ENCODE measurements at places on chromosomes 16 and 17.

DNA sequence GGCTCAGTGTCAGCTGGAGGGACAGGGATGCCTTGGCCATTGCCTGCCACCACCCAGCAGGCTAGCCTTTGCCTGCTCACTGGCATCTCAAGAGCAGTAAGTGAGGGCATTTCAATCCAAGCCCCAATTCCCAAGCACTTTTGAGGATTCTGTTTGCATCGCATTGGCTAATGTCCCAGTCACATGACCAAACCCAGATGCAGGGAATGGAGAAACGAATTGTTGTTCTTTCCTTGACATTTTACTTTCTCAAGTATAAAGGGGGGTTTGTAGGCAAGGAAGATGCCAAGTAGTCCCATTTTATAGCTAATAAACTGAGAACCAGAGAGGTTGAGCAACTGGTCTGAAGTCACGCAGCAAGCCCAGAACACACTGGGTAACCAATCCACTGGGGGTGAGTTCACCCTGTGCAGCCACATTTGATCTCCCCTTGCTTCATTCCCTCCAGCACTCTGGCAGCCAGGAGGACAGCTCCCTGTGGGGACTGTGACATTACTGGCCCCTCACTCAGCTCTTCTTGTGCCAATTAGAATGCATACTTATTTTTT is 193.8 kb upstream of the CACNG3 start:
- no peak for DNase-seq

DNA sequence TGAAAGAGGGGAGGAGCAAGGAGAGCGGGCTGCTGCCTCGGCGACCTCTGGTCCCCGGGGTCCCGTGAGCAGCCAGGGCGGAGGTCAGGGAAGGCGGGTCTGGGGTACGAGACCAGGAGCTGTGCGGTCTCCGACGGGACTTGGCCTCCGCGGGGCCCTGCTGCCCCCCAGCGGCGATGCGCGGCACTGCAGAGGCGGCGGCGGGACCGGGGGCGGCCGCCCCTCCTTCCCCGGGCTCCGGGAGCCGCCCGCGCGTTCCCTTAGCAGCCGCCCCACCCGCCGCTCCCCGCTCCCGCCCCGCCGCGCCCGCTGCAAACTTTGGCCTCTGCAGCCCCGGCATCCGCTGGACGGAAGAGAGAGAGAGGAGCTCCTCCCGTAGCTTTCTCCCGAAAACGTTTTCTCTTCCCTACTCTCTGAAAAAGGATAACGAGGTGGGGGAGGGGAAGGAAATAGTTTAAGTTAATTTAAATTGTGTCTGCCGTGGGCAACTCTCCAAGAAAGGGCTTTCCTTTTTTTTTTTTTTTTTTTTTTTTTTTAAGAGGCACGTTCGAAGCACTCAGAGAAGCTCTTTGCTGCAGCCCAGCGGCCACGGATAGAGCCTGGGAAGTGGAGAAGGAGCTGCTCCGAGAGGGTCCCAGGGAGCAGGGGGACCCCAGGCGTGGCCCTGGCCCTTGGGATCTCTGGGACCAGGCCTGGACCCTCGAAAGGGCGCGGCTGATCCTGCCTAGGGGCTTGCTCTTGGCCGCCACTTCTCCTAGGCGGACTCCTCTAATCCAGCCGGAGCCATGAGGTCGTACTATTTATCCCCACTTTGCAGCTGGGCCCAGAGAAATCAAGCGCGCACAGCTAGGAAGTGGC is 43.2 kb downstream of the C16orf82 start:
- DNase-seq, result peak; percentile 89

DNA sequence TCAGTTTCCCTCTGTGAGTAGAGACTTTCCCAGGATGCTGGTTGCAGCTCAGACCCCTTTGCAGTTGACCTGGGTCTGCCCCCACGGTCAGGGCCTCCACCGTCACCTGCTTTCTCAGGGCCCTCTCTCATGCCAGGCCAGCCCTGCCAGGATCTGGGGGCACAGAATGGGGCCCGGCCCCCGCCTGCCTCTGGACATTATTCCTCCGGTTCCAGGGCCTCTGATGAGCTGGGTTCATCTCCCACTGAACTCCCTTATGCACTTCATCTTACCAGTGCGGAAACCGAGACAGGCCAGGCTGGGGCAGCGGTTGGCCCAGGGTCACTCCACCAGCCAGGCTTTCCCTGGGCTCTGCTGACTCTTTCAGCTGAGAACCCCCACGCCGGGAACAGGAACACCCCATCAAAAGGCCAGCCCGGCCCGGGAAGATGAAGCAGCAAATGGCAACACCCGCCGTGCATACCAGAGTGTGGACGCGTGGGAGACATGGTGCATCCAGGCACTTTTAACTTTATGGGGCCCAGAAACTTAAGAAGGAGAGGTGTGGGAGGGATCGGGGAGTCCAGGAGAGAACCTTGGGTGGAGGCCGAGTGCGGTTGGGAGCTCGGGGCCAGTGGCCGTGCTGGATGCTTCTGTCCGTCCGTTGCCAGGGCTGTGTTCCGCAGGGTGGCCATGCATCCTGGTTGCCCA is 19.9 kb downstream of the ZNF469 start:
- no peak for DNase-seq

- DNase-seq, result no peak
Measured at GRCh38 chr17:82225368-82226029, 3.3 kb upstream of the SLC16A3 start.

DNA sequence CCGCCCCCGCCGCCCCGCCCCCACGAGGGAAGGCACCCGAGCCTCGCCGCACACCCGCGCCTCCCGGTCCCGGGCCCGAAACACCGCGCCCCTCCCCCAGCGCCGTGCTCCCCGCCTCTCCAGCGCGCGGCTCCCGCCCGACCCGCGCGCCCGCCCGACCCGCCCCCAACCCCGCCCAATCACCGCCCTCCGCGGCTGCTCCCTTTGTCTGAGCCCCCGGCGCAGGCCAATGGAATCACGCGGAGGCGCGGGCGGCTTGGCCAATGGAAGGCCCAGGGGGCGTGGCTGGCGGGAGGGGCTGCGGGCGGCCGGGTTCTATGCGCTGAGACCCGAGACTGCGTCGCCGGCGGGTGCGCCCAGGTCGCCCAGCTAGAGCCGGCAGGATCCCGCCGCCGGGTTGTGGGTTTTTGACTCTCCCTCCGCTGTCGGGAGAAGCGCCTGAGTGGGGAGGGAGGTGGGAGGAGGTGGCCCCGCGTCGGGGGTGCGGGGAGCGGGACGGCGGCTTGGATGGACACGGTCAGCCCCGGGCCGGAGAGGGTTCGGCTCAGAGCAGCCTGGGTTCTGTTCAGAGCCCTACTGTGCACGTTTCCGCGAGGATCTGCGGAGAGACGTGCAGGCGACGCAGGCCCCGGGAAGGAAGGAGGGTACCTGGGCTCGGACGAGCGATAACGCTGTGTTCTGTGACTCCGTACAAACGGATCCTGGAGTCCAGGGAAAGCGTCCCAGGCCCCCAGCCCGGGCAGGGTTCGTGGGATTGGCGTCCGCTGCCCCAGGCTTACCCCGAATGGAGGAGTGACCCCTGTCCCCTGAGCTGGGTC is 49.0 kb upstream of the BAHCC1 start:
- peak; percentile 97 for DNase-seq

DNA sequence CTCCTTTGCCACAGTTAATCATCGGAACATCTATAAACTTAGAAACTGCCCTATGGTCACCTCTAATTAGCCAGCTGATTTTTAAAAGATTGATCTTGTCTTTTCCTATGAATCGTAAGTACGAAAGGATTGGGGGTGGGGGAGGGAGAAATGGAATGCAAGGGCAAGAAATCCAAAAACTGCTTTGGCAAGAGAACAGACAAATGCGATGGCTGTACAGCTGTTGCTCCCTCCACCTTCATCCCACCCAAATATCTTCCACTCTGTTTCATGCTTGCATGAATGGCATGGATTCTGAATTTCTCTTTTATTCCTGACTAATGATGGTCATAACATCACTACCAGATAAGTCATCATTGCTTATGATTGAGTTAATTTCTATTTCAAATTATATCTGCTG is 165.7 kb downstream of the STX8 start:
- DNase-seq, result no peak

GRCh38 chr17:19558946-19559345 is 25.3 kb downstream of the SLC47A1 start:
- DNase-seq, result no peak

GRCh38 chr16:85735225-85735635 is 15.7 kb downstream of the C16orf74 start:
- DNase-seq, result peak; percentile 31

- DNase-seq, result no peak
Measured at GRCh38 chr16:47446431-47446830, 14.4 kb downstream of the ITFG1 start.

Data from activated naive CD8-positive, alpha-beta T cell treated with anti-CD3 and anti-CD28 coated beads, Interleukin-2, amount 50 U/mL, for 24 hours (primary cell).